NCI-H460 (cell line): ENCODE measurements at places on chromosomes 2 and 18. TPM values are rescaled to one million over a fixed set of nuclear protein-coding genes. Genes with fewer than 3 reads are reported as not detected.

DNA sequence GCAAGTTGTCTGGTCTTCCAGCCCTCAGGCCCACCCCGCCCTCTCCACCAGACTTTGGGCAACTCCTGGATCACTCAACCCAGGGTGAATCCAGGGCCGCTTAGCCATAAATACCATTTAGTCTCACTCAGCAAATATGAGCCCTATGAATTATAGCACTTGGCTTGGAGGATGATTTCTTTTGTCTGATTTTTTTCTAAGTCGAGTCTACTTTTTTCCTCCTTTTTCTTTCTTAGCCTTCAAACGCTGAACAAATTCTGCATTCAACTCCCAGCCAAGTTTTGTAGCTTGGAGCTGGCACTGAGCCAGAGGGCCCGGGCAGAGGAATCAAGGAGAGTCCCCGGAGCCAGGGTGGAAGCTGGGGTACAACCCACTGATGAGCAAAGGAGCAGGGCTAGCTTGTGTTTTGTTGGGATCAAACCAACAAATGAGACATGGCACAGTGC, 48.7 kb downstream of the SERTAD2 start:
- no peak for DNase-seq

GRCh38 chr2:238523158-238524110, 96.7 kb downstream of the ASB1 start:
- DNase-seq, result no peak

GRCh38 chr18:75455249-75456198, 28.0 kb upstream of the SMIM21 start:
- no peak for DNase-seq

The ITGA6 gene
- 180 and 184 TPM in 2 replicates for total RNA-seq

GRCh38 chr2:214328941-214329340, 81.9 kb upstream of the VWC2L start:
- DNase-seq, result no peak

The M1AP gene
- total RNA-seq, result not detected in 2 replicates
